NCI-H2081 (cell line): ENCODE measurements at places on chromosomes 13 and 19.

- DNase-seq = no peak
These were observed 377.0 kb downstream of the ITGBL1 start for GRCh38 chr13:101829484-101829883.

GRCh38 chr13:70714993-70715392, 606.7 kb upstream of the KLHL1 start:
- DNase-seq = no peak

DNA sequence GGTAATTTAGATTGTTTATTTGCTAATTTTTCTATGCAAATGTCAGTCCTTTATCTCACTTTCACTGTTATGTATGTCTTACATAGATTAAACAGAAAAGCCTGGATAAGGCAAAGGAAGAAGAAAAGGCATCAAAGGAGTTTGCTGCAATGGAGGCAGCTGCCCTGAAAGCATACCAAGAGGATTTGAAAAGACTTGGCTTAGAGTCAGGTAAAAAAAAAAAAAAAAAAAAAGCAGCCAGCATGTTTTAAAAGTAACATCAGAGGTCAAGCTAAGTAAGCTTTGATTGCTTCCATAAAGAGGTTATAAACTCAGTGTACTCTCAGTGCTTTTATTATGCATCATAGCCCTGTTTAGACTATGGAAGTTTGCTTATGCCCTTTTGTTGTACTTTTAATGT, 3.8 kb downstream of the WBP4 start:
- no peak for DNase-seq

- no peak for DNase-seq
These were observed 859.0 kb upstream of the SPRY2 start for GRCh38 chr13:81199956-81200355.

DNA sequence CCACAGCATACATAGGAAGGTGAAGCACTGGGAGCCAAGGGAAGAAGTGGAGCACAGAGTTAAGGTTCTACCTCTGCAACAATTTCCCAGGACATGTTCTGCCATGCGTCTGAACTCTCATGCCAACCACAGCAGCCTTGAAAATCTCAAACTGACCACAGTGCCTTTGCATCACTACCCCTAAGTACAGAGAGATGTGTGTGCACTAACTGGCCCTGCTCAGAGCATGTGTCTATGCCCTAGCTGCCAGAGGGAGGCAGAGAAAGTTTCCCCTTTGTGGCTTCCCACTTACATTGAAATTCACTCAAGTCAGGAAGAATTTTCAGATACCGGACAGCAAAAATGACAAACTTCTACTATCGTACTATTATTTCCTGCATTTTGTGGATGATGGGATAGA, 26.8 kb upstream of the WDFY2 start:
- no peak for DNase-seq

- no peak for DNase-seq
These were observed 542.7 kb downstream of the MYO16 start for GRCh38 chr13:109172136-109172535.

DNA sequence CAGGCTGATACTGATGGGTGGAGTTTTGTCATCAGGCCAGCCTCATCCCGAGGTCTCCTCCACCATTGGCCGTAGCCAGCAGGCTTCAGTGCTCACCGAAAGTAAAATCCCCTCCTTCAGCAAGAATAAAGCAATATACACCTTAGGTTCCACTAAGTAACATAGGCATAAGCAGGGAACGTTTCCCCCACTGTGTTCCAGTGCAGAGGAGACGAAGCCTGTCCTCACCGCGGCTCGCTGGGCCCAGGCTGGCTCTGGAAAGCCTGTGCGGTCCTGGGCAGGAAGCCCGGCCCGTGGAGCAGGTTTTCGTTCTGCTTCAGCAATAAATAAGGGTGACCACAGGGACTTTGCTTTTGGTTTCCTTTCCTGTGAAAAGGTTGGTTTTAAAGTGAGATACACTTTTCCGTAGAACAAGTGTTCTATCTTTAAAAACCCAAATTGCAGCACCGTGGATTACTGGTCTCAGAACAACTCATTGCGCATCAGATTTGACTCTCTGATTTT, 16.3 kb upstream of the TEX29 start:
- no peak for DNase-seq

GRCh38 chr19:35692010-35692409, 12.3 kb upstream of the ZBTB32 start:
- no peak for DNase-seq

GRCh38 chr19:940591-941291, 14.9 kb downstream of the ARID3A start:
- DNase-seq = peak; percentile 79

- no peak for DNase-seq
These were observed 112.8 kb downstream of the DLEU7 start for GRCh38 chr13:50730496-50731351.

GRCh38 chr13:109111141-109111540, 481.7 kb downstream of the MYO16 start:
- DNase-seq = no peak

- DNase-seq = no peak
These were observed 2.7 kb downstream of the TPP2 start for GRCh38 chr13:102599426-102600012.

GRCh38 chr19:7112675-7113074, 43.2 kb downstream of the ZNF557 start:
- no peak for DNase-seq

GRCh38 chr13:32165796-32166195, 134.2 kb downstream of the FRY start:
- DNase-seq = no peak

- peak; percentile 47 for DNase-seq
These were observed 55.3 kb downstream of the FRY start for GRCh38 chr13:32086791-32087441.

- DNase-seq = no peak
These were observed 83.9 kb downstream of the LRRC63 start for GRCh38 chr13:46295491-46296114.

GRCh38 chr13:27226991-27227390, 24.4 kb upstream of the RPL21 start:
- DNase-seq = no peak

GRCh38 chr13:75931116-75931515, 295.0 kb downstream of the LMO7 start:
- no peak for DNase-seq

GRCh38 chr13:95643571-95643935, 953 bp downstream of the DZIP1 start:
- DNase-seq = peak; percentile 42

DNA sequence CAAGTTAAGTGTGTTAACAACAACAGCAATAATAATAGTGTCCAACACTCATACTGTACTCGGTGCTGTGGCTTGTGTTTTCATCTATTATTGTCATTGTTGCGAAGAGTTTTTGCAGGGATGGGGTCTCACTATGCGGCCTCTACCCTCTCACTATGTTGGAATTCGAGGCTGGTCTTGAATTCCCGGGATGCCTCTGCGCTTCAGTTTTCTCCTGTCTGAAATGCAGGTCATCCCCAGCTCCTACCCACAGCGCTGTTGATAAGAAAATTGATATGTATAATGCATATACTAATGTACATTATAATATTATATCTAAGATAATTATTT, 4.9 kb upstream of the SBK3 start:
- DNase-seq = no peak
